GM23338 (cell line): ENCODE measurements at places on chromosomes 4 and X.
A peak's percentile ranks its signal among the peaks of the same experiment; 100 is the strongest.

GRCh38 chr4:66777097-66777496 lies 768.2 kb downstream of the CENPC start:
- DNase-seq, result no peak

- no peak for DNase-seq
Measured at GRCh38 chrX:149837639-149838038, 43.3 kb upstream of the MAGEA8 start.

GRCh38 chr4:173585876-173586572 lies 56.0 kb upstream of the HAND2 start:
- no peak for DNase-seq

GRCh38 chr4:41145571-41146078 lies 68.7 kb downstream of the APBB2 start:
- no peak for DNase-seq

DNA sequence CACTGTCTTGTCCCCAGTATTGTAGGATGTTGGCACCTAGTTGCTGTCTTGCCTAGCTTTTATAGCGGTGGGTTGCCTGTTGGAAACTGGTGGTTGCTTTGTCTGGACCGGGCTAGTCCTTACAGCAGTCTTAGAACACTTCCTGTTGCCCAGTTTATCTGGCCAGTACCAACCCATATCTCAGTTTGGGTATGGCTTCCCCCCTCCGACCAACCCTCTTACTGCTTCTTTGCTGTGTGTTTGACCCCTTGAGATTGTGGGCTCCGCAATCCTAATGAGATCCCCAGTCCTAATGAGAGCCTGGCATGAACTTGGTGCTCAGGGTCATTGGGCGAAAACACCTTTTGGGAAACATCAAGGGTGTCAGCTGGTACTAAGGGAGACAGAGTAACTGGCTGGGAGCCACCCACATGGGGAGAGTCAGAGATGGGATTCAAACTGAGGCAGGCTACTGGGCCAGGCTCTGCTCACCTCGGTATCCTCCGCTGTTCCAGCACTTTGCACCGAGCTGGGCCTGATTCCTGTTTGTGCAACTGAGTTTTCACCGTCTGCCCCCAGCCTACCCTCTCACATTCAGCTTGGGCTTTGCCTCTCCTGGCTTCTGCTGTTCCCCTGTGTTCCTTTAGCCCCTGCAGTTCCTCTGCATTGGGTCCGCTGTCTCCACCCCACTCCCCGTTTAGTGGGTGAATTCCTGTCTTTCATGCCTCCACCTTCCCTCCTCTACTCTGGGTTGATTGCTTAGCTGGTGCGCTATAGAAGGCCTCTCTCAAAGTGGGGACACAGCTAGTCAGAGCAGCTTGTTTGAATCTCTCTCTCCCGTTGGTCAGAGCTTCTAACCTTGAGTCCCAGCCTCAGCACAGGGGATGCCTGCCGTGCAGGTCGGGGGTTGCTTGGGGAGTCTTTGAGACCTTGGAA lies 1.6 kb downstream of the TBC1D14 start:
- no peak for DNase-seq

GRCh38 chr4:5137226-5137625 lies 85.9 kb downstream of the STK32B start:
- no peak for DNase-seq

DNA sequence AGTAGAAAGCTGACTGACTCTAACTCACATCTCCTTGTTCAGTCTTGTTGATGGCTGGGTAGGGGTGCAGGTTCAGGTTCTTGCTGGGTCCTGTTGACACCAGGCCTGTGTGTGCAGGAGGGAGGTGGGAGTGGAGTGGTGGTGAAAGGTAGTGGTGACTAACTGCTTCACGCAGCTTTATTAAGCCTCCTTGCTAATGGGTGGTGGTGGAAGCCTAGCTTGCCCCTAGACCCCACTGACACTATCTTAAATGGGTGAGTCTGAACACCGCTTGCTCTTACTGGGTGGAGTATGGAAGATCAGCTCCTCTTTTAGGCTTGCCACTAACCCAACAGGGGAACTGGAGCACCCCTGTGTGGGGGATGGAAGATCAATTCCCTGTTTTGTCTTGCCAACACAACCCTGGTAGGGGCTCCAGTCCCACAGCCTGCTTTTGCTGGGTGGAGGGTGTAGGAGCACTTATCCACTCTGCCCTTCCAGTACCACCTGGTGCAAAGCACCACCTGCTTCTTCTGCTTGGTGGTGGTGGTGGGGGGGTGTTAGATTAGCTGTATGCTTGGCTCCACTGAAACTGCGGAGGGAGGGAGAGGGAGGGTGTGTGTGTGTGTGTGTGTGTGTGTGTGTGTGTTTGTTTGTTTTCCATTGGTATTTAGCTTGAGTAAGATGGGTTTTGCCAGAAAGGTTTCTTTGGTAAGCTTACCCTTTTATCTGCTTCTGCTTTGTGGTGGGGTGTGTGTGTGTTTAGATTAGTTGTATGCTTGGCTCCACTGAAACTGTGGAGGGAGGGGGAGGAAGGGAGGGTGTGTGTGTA lies 25.6 kb downstream of the KDM6A start:
- DNase-seq, result no peak

DNA sequence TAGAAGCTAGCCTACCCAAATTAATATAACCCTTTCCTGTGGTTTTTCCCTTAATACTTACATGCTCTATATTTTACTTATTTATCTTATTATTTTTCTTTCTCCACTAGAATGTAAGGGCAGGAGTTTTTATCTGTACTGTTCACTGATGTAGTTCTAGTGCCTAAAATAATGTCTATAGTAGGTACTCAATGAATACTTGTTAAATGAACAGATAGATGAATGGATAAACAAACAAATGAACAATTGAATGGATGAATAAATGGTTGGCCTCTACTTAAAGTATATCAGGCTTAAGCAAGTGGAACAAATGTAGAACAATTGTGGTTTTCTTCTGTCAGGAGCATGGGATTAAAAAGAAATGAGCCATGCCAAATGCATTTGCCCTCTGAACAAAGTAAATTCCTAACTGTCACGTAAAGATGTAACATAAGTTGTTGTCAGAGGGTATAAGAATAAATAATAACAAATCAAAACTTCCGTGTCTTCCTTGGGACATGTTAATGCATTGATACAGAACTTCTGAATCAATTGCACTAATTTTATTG lies 54.1 kb downstream of the SYTL5 start:
- no peak for DNase-seq

GRCh38 chr4:21451032-21451431 lies 497.5 kb downstream of the KCNIP4 start:
- DNase-seq, result no peak

GRCh38 chr4:8706216-8707044 lies 113.9 kb downstream of the CPZ start:
- no peak for DNase-seq

GRCh38 chrX:103823591-103823990 lies 8.5 kb downstream of the RAB9B start:
- DNase-seq, result no peak

DNA sequence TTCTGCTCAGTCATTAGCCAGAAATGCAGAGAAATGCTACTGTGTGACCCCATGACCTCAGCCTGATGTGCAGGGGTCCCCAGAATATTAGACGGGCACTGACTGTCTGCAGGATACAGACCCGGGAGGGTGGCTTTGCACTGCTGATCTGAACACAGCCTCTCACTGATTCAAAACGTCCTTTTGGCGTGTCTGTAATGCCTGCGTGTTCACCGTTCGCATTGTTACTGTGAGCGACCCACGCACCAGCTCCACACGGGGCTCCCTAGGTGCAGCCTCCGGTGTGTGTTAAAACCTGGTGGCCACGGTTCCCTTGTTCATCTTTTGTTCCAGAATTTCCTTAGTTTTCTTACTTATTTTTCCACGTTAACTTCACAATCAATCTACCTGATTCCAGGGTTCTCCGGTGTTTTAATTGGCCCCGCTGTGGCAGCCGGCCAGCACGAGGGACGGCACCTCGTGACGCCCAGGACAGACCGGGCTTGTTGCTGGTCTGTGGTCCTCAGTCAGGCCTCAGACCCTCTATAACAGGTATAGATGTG lies 32.0 kb upstream of the SPON2 start:
- no peak for DNase-seq

DNA sequence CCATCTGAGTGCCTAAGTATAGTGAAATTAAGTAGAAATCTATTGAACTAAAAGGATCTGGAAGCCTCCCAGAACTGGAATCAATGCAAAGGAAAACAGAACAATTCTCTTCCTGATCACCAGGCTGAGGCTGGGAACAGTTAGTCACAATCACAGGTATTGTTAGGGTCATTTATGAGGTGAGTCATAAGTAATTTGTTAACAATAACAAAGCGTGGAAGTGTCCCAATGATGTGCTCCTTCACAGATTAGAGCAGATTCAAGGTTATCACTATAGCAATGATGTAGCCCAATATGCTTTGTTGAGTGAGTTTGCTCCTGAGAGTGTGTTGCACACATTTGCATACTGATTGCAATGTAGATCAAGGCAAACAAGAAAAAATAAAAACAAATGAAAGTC lies 228.1 kb downstream of the ZNF674 start:
- DNase-seq, result no peak

GRCh38 chr4:122702939-122703338 lies 29.6 kb upstream of the BBS12 start:
- DNase-seq, result no peak

- DNase-seq, result no peak
Measured at GRCh38 chr4:120995266-120996010, 72.9 kb upstream of the PRDM5 start.

DNA sequence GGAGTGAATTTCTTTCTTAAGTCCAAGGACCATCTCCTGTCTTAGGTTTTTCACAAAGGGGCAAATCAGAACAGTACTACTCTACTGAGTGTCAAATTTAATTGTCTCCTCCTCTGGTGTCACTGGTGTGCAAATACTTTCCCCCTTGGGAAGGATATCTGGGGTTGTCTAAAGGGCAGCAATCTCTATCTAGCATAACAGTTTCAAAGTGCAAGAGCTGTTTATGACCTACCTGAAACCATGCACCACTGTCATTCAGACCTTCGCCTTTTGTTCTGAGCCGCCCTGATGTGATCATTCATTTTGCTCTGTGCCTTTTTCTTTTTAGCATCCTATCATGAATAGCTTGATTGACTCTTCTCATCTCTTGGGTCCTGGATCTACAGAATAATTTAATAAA lies 39.3 kb downstream of the IL1RAPL1 start:
- no peak for DNase-seq

GRCh38 chrX:6307156-6307555 lies 78.5 kb upstream of the NLGN4X start:
- DNase-seq, result peak; percentile 2

- DNase-seq, result no peak
Measured at GRCh38 chr4:122541996-122542395, 78.9 kb downstream of the IL21 start.

DNA sequence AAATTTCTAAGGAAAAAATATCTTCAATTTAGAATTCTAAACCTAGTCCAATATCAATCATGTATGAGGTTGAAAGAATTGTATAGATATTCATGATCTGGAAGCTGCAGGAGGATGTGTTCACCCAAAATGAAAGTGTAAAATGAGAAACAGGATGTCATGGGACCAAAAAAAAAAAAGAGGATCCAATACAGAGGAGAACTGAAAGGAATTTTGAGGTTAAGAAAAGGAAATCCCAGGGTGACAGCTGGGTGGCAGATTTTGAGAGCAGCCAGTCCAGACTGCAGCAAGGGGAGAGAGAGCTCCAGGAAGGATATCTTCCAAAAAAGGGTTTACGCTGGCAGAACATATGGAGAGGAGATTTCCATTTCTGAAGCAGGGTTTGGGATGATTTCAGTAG lies 38.9 kb downstream of the TLR10 start:
- DNase-seq, result no peak

DNA sequence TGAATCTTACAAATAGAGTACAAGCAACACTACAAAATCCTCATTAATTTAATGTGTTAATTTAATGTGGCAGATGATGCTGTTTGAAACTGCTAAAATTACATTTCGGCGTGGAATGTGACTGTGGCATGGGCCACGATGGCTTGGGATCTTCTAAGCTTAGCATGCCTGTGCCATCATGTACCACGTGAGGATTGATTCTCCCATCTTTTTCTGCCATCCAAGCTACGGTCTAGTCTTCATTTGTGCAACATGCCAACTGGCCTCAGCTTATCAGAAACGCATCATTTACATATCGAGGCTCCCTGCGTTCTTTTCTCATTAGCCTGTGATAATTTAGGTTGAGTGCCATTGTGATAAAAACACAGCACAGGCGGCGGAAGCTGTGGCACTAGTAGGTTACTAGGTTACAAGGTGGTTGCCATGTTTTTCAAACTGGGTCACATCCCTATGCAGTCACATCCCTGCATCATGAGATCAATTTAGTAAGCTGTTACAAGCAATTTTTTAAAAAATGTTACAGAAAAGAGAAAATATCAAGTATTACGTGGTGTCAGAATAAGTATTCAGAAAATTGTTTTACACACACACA lies 189.9 kb upstream of the RBPJ start:
- no peak for DNase-seq

DNA sequence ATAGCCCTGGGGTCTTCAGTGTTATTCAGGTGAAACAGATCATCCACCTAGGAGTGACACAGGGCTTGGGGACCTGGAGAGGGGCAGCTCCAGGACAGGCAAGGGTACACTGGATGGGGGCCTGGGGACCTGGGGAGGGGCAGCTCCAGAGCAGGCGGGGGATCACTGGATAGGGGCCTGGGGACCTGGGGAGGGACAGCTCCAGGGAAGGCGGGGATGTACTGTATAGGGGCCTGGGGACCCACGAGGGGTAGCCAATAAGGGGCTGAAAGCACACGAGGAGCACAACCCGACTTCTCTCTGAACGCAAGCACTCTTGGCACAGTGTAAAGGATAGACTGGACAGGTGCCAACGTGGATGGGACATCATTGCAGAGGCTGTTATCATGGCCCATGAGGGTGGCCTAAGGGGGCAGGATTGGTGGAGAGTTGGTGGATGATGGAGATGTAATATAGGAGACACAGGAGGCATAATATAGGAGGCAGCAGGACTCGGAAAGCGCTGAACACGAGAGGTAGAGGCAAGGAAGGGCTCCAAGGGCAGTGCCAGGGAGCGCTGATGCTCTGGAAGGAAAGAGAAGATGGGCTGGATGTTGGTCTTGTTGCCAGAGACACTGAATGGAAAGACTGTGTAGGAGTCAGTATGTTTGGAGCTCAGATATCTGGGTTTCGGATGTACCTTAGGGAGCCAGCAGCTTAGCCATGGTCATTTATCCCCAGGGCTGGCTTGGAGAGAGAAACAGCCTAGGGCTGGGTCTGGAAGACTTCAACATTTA lies 37.9 kb upstream of the FGFBP2 start:
- DNase-seq, result no peak

- no peak for DNase-seq
Measured at GRCh38 chr4:148434075-148434773, 8.0 kb downstream of the NR3C2 start.

DNA sequence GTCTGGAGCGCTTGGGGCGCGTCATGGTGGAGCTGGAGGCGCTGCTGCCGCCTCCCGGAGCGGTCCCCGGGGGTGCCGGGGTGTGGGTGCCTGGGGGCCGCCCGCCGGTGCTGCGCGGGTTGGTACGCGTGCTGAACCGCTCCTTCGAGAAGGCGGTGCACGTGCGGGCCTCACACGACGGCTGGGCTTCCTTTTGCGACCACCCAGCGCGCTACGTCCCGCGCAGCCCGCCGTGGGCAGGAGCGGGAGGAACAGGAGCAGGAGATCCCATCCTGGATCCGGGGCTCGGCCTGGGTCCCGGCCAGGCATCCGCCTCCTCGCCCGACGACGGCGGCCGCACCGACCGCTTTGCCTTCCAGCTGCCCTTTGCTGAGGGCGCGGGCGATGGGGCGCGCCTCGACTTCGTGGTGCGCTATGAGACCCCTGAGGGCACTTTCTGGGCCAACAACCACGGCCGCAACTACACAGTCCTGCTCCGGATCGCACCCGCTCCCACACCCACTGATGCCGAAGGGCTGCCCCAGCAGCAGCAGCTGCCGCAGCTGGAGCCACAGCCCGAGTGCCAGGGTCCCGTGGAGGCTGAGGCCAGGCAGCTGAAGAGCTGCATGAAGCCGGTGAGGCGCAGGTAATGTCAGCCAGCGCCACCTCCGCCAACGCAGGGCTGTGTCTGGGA lies 792 bp downstream of the PPP1R3F start:
- peak; percentile 13 for DNase-seq
